G401 (cell line): ENCODE measurements at places on chromosomes 1 and 21.

DNA sequence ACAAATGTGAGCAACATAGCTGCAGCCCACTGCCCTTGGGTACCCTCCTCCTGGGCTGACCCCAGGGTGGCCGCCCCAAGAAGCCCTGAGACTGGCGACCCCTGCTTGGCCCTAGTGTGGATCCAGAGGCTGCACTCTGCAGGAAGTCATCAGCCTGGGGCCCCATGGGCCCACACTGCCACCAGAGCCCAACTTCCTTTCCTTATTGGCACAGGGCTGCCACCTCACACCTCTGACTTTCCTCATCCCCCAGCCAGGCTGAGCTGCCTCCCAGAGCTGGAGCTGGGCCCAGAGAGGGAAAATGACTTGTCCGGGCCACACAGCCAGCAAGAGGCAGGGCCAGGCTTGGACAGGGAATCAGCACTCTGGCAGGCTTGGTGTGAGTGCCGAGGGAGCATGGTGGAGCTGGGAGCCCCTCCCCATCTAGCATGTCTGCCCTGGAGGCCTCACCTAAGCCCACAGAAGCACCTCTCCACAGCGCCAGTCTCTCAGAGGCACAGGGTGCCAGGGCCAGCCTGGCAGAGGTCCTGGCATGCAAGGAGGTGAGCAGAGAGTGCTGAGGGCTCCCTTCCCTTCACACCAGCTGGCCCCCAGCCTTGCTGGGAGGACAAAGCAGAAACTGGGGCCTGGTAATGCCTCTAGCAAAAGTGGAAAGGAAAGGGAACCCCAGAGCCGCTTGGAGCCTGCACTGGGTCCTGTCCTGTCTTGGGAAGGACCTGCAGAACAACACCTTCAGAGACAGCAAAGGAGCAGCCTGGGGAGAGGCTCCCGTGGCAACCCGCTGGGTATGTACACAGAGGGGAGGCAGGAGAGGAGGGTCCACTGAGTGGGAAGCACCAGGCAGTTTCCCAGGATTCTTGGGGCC, 3.2 kb downstream of the RAP1GAP start:
- peak; percentile 85 for DNase-seq

- peak; percentile 16 for DNase-seq
These were observed 1.7 kb downstream of the ODF2L start for GRCh38 chr1:86394416-86394815.

DNA sequence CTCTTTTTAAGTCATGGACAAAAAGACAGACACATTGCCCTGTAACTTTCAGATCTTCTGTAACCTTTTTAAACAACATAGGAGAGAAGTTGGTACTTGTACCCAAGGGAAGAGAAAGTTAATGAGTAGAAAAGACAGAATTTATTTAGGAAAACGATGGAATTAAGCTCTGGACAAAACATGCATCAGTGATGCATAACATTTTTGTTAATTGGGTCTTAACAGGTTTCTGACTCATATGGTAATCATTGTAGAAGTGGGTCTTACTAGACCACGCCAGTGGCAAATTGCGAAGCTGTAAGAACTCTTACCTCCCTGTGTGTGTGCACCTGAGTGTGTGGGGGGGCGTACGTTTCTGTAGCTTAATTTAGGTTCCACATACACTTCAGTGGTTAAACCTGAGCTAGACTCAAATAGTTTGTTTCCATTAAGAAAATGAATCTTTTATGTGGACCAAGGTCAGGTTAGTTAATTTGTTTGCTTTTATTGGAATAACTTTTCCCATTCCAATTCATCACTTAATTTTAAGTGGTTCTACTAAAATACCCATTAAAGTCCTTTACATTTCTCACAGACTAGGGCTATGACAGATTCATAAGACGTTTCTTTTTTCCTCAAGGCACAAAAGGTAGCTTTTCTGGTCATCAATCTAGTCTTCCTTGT, 48.1 kb downstream of the NFIA start:
- DNase-seq, result no peak

DNA sequence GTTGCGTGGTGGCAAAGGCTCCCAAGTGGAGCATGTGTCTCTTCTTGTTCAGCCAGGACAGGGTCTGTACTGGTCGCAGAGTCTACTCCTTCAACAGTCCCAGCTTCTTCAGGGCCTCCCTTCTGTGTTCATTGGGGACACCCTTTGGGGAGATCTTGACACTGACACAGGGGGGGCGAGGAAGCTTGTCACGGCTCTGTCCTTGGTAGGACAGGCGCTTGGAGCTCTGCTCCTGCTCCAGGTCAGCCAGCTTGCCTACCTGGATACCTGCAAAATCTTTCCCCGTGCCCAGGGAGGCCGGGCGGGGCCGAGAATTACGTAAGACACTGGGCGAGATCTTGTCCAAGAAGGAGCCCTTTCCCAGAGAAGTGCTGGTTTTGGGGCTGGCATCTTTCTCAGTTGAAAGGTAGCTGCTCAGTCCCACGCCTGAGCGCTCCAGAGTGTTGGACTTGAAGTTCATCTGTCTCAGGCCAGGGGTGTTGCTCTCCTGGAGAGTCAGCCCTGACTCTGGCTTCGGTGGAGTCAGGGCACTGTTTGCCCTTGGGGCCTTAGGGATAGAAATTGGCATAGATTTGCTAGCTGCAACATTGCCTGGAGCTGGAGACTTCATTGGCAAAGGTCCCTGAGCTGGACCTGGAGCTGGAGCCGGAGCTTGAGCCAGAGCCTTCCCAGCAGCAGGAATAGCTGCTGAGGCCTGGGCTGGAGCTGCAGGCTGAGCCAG, 10.5 kb downstream of the C1orf116 start:
- no peak for DNase-seq

- no peak for DNase-seq
These were observed 633.2 kb upstream of the NEGR1 start for GRCh38 chr1:72915581-72915980.

GRCh38 chr1:186679924-186680244, 339 bp downstream of the PTGS2 start:
- no peak for DNase-seq

GRCh38 chr1:44421446-44421884, 16.4 kb downstream of the RNF220 start:
- DNase-seq, result no peak

- peak; percentile 8 for DNase-seq
These were observed 208.3 kb downstream of the DSCAM start for GRCh38 chr21:40638466-40639251.

DNA sequence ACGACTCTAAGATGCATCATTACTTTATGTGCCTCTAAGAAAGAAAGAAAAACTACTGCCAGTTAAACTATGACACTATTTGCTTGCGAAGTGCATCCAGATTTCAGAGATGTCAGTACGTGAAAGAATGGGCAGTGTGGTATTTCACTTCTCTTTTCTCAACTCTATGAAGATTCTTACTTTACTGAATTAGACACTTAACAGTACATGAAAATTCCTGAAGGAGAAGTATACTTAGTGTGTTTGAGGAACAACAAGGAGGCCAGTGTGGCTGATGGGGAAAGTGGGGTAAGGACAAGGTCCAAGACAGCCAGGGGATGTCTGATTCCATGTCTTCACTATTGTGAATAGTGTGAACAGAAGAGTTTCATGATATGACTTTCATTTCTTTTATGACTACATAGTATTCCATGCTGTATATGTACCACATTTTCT, 53.9 kb upstream of the HSD17B7 start:
- no peak for DNase-seq

DNA sequence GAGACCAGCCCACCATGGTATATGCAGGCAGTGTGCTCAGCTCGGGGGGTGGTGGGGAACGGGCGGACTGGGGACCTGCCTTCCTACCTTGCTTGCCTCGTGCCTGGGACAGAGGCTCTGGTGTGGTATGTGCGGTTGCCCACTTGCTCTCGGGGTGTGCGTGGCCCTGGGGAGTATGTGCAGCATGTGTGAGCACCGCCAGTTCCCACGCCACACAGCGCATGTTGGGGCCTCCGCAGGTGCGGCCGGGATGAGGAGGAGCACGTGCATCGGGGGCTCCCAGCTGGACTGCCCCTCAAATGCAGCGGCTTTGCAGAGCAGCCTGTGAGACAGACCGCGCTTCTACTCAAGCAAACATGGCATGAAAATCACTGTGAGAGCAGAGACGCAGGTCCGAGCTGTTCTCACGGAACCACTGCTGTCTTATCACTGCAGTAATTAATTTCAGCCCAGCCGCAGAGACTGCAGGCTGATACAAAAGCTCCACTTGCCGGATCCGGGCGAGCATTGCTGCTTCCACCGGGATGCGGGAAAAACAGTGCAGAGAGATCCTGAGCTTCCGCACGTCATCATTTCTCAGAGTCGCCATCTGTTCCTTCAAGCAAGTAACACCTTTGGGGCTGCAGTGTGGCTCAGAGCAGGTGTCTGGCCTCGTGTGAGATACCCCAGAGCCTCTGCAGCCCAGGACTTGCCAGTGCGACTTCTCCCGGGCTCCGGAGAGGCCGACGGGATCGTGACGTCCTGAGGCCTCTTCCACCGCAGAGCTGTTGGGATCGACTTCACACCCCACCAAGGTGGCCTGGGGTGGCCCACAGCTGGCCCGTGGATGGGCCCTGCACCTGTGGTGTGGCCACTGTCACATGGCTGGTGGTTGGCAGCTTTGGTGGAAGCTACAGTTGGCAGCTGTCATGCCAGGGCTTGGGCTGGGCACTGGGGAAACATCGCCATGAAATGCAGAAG, 92.6 kb upstream of the ACTRT2 start:
- peak; percentile 76 for DNase-seq

DNA sequence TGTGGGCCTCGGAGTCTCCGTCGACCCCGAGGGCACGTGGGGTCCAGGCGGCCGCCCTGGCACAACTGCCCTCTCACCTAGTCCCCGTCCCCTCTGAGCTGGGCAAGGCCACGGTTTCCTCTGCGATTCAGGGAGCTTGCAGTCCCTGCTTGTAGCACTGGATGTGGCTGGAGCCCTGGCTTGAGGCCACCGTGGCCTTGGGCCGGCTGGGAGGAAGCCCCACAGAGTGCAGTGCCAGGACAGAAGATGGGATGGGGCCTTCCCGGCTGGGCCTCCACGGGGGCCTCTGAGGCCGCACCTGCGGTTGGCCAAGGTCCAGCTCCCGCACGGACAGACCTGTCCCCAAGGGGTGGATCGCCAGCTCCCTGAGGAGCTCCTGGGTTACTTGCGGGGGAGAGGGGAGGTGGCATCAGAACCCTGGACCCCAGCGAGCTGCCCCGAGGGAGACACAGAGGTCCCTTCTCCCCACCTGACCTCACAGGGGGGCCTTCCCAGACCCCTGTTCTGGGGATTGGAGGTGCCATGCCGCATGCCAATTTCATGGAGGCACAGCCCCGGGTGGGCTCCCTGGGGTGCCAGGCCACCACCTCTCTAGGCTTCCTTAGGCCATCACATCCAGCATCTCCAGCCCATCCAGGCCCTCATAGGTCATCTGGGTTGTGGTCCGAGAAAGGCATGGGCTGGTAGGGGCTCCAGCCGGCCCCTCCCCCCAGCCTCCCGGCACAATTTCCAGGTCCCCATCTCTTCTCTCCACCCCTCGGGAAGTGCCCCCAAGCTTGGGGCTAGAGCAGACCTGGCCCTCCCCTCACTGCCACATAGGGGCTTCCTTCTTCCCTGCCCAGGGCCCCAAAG, 80.8 kb downstream of the MORN1 start:
- peak; percentile 82 for DNase-seq
